ENCODE measurements at places on chromosomes 2 and 18.

GRCh38 chr18:7663366-7664312 lies 96.5 kb downstream of the PTPRM start:
- DNase-seq = no peak

- no peak for DNase-seq
Measured at GRCh38 chr2:144334551-144334950, 185.4 kb downstream of the ZEB2 start.

DNA sequence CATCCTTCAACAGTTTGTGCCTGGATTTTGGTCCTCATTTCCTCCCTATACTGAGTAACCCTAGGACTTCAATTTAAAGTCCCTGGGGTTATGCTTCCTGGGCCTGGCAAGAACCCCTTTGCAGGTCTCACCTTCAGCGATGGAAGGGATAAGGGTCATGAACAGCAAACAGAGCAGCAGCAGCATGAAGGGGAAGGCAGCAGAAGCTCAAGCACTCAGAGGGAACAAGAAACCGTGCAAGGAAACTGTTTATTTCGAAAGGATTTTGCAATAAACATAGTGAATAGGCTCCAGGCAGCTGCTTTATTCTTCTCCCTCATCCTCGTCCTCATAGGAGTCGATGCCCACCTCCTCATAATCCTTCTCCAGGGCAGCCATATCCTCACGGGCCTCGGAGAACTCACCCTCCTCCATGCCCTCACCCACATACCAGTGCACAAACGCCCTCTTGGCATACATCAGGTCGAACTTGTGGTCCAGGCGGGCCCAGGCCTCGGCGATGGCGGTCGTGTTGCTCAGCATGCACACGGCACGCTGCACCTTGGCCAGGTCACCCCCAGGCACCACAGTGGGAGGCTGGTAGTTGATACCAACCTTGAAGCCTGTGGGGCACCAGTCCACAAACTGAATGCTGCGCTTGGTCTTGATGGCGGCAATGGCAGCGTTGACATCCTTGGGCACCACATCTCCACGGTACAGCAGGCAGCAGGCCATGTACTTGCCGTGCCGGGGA lies 2.8 kb upstream of the TUBA4B start:
- DNase-seq = peak; percentile 24

DNA sequence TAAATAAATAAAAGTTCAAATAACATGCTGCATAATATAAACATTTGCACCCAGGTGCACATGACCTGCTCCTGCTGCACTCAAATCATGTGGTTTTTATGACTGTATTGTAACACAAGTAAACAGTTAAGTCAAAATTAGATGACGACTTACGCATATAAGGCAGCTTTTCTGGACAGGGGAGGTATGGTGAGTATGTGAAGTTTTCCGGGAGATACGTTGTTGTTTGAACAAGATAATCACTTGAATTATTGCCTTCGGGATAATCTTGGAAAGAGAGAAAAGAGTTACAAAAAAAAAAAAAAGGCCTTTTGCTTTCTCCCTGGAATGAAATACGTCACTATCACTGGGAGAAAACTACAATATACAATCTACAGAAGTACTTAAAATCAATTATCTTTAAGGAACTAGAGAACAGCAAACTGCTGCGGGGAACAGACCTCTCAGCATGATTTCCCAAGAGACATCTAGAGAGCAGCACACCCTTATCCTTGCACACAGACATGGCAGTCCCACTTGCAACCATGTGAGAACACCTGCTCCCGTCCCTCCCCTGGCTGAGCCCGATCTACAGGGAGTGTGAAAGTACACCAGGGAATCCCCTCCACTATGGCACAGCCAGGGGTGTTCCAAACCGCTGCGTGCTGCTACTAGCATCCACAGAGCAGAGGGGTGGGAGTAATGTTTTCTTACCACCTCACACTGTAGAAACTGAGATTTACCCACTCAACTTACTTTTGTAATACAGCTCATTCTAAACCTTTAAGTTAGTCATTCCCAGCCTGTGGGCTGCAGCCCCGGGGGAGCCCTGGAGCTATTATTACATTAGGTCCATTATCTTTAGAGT lies 26.3 kb downstream of the B4GALT6 start:
- DNase-seq = peak; percentile 34

DNA sequence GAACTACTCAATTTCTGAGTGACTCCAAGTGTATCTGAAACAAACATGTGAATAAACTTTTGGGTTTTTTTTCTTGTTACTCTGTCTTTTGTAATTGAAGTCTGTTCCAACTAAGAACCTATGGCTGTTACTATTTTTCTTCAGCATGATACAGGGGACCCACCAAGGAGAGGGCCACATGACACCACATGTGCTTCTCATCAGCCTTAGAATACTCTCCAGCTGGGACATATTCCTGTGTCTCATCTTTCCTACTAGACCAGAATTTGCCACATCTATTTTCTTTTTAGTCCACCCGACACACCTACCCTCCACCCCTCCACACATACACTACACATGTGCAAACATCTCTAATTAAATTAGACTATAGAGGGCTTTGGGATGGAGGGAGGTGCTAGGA lies 191.7 kb upstream of the NDUFV2 start:
- no peak for DNase-seq

GRCh38 chr18:77061946-77062517 lies 70.6 kb downstream of the MBP start:
- DNase-seq = no peak

- peak; percentile 57 for DNase-seq
Measured at GRCh38 chr2:10601866-10602566, 87.8 kb downstream of the NOL10 start.

GRCh38 chr18:39172695-39173421 lies 1607.3 kb upstream of the CELF4 start:
- DNase-seq = no peak

GRCh38 chr2:1784986-1785617 lies 40.8 kb upstream of the PXDN start:
- DNase-seq = no peak

GRCh38 chr2:96870626-96871255 lies 861 bp upstream of the SEMA4C start:
- DNase-seq = peak; percentile 75

DNA sequence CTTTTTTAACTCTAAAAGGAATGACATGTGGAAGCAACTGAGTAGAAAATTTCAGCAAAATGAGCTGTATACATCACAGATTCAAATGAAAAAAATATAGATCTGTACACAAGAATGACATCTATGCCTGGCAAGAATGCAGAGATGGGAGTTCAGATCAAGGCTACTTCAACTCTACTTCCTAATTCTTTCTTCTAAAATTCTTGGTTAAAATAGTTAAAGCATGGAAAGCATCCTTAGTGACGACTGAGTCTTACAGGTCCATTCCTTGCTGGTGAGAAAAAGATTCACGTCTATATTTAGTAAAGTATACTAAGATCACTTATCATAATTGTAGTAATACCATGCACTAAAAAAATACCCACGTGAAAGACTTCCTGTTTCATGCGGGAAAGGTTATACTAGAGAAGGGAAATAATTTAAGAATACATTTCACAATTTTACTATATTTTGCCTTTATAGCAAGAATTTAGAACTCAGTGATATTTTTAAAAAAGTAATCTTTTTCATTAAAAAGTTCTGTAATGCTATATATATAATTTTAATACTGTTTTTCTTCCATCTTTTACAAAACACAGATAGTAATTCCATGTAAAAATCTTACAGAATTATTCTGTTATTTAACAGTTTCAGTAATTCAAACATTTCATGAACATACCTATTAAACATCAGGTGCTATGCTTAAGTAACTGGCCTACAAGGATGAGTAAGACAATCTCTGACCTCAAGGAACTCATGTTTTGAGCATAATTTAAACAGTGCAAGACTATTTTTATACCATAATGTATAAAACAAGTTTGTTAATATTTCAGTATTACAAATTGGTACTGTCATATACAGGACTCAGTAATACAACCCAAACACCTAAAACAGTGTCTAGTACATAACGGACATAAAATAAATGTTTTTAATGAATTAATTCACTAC lies 159.6 kb downstream of the BAZ2B start:
- DNase-seq = no peak

DNA sequence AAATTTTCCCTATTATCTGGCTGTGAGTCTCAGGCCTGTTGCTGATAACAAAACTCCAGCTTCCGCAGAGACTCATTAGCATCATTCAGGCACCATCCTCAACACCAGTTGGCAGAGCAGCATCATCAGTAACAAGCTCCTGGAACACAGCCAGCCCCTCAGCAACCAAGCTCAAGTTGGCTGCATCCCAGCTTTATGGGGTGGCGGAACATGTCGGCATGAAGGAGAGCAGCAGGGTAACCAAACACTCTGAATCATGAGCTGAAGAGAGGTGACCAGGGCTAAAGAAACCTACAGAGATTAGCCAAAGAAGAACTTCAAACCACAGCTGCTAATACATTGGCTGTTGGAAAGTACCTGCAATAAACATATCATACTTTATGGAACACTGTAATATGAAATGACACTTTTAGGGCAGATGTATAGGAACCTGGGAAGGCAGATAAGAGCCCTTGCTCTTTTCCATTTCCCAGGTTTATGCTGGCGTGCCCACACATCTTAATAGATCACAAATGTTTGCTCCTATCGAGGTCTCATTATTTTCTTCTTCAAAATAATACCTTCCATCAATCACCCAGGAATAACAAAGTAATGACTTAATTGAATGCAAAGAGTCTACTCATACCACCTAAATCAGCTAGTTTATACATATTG lies 63.8 kb downstream of the PDE11A start:
- DNase-seq = peak; percentile 29

GRCh38 chr2:215635788-215636139 lies 199.9 kb upstream of the FN1 start:
- DNase-seq = no peak

DNA sequence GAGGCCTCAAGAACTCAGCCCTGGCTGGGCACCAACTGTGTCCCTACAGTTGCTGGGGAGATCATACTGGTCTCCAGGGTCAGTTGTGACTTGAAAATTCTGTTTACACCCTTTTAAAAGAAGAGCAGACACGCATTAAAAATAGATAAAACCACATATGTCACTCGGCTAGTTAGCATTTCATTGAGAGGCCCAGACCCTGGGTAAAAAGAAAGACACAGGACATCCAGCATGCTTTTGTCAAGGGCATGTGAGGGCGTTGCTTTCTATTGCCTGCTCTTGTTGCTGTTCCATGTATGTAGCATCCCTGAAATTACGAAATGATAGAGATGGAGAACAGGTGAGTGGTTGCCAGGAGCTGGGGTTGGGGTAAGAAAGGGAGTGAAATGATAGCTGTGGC lies 94.3 kb downstream of the SEPTIN10 start:
- DNase-seq = no peak

DNA sequence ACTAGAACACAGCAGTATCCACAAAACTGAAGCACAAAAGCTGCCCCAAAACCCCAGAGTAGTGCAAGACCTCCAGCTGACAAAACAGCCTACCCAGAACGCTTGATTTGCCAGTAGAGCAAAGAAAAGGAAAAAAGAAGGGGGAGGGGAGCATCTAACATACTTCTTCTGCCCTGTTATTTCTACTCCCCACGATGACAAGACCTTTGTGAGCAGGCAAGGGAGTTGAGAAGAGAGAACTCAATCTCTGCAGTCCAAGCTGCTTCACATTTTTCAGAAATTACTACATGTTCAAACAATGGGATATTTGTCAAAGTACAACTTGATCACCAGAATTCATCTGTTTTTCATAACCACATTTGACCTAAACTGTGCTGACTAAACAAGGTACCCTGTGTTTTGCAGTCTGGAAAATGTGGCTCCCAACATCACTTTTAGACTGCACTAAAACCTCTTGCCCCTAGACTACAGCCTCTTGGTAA lies 286.7 kb downstream of the EXOC6B start:
- no peak for DNase-seq

DNA sequence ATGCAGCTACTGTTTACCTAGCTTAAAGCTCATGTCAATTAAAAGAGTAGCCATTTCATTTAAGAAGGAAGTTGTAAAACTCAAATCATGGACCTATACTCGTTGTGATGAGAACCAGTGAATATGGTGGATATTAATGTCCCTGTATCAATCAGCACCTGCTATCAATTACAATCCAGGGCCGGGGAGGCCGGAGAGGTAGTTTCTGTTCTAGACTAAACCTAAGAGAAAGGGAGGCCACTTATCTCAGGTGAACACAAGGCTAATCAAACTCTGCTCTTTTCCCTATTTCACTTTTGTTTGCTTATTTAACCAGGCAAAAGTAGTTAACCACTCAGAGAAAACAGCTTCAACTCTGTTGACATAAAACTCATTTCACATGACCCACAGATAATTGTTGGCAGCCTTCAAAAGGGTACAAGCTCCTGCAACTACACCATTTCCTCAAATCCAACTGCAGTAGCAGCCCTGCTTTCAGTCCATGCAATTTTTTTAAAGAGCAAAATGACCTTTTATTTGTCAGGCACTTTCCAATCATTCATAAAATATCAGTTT lies 27.8 kb upstream of the SLC9A2 start:
- DNase-seq = no peak

GRCh38 chr2:154912215-154912614 lies 213.7 kb downstream of the KCNJ3 start:
- DNase-seq = peak; percentile 26

DNA sequence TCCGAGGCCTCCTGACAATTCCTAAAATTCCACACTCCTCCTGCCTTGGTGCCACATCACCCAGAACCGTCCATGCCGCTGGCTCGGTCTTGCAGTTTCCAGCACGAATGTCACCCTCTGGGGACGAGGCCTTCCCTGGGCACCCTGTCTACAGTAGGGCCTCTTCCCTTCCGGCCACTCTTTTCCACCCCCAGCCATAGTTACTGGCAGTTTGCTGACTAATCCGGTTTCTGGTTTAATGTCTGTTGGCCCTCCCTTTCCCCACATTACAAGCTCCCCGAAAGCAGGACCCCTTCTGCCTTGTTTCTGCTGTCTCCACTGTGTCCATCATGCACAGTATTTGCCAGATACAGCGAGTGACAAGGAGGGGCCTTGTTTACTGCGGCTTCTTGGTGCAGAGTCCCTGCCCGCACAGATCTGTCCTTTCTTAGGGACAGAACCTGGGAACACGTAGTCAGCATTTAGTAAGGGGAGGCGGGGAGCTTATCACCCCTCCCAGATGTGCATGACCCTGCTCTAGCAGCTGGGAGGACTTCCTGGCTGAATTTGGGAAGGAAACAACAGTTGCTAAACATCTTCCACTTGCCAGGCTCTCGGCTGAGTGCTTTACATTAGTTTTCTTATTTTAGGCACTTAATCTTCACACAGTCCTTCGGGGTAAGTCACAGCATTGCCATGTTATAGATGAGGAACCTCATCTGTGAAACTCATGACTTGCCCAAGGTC lies 23.6 kb upstream of the CATIP start:
- peak; percentile 19 for DNase-seq

DNA sequence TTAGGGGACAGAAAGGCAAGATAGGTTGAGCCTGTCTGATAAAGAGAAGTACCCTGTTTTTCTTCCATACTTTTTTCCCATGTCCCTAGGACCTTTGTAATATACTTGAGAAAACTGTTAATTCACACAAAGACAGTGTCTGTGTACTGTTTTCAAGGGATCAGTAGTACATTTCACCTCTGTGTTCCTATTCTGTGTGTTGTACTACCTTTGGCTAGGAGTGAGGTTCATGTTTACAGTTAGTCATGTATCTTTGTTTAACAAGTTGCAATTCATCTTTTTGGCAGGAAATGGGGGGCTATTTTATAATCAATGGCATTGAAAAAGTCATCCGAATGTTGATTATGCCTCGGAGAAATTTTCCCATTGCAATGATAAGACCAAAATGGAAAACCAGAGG lies 6.7 kb downstream of the POLR1B start:
- no peak for DNase-seq

GRCh38 chr2:26674771-26675170 lies 17.8 kb upstream of the KCNK3 start:
- no peak for DNase-seq

- DNase-seq = no peak
Measured at GRCh38 chr2:215746887-215747615, 266.3 kb downstream of the MREG start.
